ENCODE measurements at places on chromosomes 2 and 18.

DNA sequence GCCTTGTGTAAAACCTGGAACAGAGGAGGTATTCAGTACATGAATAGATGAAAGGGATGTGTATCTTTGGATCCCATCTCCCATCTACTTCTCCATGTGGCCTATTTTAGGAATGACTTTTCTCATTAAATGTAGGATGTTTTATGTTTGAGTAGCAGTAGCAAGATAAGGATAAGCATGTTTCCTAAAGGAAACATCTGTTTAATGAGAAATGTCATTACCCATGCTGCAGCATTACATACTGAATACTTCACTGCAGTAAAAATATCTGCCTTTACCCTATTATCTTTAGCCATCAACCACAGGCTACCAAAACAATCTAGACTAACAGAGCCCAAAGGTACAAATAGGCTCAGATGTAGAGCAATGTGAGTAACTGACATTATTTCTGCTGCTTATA is 419.2 kb upstream of the CYRIA start:
- DNase-seq: no peak

- no peak for DNase-seq
Measured at GRCh38 chr18:13565228-13565627, 161.1 kb downstream of the FAM210A start.

DNA sequence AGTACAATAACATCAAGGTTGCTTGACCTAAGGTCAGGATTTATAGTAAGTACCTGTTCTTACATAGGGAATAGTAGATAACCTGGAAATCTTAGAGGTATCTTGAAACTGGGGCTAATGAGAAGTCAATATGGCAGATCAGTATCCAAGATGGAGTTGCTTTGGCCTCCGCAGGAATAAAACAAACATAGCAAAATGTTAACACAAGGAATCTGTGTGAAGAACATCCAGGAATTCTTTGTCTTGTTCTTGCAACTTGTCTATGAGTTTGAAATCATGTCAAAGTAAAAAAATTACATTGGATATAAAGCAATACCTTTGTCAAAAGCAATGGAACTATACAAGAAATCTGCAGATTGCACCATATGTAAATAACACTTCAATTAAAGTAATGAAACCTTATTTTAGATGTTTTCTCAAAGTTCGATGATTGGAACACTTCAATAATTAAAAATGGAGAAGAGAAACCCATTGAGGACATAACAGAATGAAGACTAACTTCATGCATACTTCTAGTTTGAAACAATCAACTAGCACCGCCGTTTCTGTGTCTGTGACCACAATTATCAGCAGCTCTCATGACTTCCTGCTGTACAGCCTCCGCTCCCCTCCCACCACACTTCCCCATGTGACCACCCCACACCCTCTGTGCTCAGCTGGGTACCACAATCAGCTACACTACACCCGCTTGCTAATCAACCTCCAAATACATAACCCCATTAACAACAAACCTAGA is 27.6 kb downstream of the C2orf76 start:
- DNase-seq: peak; percentile 3

- no peak for DNase-seq
Measured at GRCh38 chr18:57084331-57085271, 62.3 kb upstream of the BOD1L2 start.

GRCh38 chr2:19649142-19649541 is 252.6 kb downstream of the TTC32 start:
- DNase-seq: no peak

DNA sequence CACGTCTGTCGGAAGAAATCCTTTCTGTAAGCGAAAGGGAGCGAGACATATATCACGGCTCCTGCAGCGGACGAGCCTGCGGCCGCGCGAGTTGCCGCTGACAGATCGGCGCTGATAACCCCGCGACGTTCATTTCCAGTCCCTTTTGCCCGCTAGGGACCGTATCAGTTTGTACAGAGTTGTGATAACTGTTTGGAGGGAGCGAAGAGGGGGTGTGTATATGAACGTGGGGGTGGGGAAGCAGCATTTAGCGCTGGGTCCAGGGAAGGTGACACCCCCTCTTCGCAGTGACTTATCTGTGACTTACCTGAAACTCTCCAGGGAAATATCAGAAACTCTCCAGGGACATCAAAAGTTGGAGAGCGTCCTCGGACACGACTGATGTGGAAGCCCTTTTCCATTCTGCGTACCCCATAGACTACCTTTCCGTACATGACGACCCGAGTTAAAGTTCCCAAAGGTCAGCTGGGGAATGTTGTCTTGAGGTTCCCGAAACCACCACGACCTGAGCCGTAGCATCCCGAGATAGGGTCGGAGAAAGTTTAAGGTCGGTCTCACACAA is 948 bp upstream of the GATA6 start:
- no peak for DNase-seq

DNA sequence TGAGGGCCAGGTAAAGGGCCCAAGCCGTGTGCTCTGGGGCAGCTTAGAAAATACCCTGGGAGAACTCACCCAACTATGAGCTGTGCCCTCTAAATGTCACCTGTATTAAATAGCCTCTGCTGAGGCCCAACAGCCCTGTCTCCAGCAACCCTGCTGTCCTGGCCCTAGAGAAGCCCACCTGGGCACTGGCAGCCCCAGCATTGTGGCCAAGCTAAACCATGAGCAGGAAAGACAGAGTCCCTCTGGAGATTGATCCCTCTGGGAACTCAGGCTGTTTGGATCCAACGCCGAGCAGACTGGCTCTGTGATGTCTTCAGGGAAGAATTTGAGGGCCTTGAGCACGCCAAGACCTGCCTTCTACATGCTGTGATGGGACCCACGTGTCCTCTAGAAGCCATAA is 126.5 kb downstream of the TTC32 start:
- DNase-seq: no peak

DNA sequence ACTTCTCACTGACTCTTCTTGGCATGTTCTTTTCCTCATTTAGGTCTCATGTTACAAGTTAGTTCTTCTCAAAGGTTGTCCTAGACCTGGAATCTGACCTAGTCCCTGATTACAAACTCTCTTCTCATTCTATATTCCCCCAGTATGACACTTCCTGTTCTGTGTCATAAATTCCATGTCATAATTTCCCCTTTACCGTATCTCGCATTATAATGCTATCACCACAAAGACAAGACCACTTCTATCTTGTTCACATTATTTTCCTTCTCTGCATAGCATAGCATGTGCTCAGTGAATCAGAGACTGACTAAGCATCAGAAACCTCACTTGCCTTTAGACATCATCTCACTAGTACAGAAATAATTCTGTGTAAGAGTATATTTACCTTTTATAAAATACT is 63.6 kb upstream of the CAVIN2 start:
- no peak for DNase-seq

DNA sequence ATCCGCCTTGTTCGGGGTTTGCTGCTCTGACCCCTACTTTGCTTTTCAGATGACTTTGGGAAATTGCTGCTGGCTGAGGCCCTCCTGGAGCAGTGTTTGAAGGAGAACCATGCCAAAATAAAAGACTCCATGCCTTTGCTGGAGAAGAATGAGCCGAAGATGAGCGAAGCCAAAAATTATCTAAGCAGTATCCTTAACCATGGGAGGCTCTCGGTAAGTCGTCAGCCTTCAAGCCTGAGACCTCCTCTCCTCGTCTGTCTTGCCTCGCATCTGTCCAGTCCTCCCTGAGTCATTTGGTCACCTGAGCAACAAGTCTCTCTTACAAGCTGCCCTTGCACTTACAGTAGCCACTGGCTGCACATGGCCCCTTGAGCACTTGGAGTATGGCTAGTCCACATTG is 34.7 kb upstream of the MCFD2 start:
- no peak for DNase-seq

GRCh38 chr2:223076573-223076972 is 24.6 kb downstream of the KCNE4 start:
- no peak for DNase-seq

- DNase-seq: no peak
Measured at GRCh38 chr2:73998451-73998850, 13.7 kb downstream of the TET3 start.

DNA sequence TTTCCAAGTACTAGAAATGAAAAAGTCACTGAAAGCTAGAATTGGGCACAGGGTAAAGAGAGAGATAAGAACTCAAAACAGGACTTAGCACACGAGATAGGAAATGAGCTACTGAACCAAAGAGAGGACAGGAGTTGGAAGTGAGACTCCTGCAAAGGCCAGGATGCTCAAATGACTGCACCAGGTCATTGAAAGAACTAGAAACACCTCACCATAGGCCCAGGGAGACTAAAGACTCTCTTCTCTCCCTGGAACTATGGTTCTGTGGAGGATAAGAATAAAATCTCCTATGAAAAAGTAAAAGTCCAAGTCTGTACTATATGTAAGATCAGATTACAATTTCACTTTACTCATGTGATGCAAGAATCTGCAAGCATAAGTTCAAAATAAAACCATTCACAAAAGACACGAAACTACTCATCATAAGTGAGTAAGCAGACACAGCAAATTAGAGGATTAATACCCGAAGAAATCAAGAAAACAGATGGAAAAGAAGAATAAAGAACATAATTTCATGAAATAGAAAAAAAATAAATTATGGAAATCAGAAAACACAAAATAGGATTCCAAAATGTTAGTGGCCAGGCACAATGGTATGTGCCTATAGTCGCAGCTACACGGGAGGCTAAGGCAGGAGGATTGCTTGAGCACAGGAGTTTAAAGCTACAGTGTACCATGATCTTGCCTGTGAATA is 6.5 kb downstream of the NBAS start:
- no peak for DNase-seq

Measured in stimulated activated CD4-positive, alpha-beta T cell treated with anti-CD3 and anti-CD28 coated beads, Interleukin-1b, Interleukin-23, amount 100 ng/mL, for 4 hours (primary cell).